ENCODE measurements at places on chromosomes 6 and 20.

DNA sequence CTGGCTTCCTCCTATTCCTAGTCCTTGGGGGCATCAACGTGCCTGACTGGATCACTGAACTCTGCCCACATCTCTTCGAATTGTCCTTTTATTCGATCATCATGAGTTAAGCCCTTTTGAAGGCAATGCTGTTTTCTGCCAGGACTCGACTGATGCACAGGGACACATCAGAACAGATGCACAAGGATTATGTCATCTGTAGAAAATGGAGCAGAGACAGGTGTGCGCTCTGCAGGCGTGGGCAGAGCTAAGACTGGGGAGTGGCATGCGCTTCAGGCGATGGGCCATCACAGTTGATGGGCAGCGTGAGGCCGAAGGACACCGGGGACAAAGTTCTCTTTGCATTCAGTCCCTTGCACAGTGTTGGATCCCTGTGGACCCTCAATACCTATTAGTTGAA, 13.1 kb downstream of the GABRR1 start:
- DNase-seq: no peak

DNA sequence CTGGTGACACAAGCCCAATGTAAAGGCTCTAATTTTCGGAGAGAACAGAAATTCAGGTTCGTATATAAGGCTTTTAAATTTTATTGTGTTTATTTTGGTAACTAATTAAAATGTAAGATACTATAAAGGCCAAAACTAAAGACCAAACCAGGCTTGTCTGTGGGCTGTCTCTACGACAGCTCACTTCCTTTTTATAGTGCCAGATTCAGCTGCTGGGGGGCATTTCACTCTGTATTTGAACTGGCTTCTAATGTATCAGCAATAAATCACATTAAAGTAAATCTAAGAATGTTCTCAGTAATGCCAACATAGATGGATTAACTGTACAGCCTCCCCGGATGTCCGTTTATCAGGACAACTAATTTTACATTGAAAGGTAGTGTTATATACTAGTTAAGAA, 31.1 kb upstream of the STXBP5 start:
- no peak for DNase-seq

- no peak for DNase-seq
Measured at GRCh38 chr6:149260214-149260874, 57.2 kb upstream of the TAB2 start.

DNA sequence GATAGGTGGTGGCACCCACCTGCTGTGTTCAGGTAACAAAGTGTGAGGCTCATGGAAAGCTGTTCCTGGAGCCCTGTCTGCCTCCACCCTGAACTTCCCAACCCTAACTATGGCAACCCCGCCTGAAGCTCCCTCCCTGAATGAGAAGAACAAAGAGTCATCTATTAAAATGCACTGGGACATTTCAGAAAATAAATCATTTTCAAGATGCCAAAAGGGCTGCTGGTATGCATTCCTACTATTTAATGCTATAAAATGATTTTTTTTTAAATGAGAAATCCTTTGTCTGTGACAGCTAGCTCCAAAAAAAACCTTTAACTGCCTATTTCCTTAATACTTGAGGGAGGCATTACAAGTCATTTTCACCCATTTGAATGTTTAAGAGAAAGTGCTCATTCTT, 84.3 kb upstream of the MRPS10 start:
- DNase-seq: no peak

- DNase-seq: no peak
Measured at GRCh38 chr6:36230371-36230770, 33.8 kb downstream of the BRPF3 start.

- no peak for DNase-seq
Measured at GRCh38 chr20:60937585-60937984, 314.5 kb upstream of the CDH4 start.

DNA sequence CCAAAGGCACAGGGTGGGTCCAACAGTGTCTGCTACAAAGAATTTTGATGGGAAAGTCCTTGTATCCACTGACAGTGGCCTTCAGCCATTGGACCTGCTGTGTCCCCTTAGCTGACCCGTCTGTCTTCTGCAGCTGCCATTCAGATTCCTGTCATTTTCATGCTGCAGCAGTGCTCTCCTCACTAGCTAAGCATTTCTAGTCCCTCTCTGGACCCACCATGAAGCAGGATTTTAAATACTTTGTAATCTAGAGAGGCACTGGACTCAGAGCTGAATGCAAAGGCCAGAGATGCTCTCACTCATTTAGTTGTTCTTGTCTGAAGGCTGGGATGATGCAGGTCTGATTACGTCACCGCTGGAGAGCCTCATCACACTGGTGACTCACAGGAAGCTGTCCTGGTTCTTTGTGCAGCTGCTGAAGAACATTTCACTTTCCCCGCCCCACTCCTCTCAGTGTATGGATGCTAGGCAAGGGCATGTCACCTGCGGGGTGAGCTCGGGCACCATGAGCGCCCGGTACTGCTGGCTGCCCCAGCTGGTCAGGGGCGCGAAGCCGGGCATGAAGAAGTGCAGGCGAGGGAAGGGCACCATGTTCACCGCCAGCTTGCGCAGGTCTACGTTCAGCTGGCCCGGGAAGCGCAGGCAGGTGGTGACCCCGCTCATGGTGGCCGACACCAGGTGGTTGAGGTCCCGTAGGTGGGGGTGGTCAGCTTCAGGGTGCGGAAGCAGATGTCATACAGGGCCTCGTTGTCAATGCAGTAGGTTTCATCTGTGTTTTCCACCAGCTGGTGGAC, 19.4 kb upstream of the TUBB2A start:
- DNase-seq: peak; percentile 76

GRCh38 chr6:33431880-33432541, 12.1 kb downstream of the SYNGAP1 start:
- DNase-seq: no peak

DNA sequence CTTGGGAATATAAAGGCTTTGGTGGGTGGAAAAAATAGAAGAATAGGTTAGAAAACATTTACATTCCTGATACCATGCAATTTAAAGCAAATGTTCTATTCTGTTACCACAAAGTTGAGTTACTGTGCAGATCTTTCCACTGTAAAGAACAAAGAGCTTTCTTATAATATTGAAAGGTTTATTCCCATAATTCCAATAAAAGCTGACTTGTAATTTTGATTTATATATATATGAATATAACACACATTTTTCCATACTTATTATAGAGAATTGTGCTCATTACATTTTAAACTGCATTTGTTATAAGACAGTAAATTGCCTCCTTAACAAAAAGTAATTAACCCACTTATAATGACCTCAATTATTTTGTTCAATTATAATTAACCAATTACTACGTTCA, 135.9 kb downstream of the RNASET2 start:
- no peak for DNase-seq

DNA sequence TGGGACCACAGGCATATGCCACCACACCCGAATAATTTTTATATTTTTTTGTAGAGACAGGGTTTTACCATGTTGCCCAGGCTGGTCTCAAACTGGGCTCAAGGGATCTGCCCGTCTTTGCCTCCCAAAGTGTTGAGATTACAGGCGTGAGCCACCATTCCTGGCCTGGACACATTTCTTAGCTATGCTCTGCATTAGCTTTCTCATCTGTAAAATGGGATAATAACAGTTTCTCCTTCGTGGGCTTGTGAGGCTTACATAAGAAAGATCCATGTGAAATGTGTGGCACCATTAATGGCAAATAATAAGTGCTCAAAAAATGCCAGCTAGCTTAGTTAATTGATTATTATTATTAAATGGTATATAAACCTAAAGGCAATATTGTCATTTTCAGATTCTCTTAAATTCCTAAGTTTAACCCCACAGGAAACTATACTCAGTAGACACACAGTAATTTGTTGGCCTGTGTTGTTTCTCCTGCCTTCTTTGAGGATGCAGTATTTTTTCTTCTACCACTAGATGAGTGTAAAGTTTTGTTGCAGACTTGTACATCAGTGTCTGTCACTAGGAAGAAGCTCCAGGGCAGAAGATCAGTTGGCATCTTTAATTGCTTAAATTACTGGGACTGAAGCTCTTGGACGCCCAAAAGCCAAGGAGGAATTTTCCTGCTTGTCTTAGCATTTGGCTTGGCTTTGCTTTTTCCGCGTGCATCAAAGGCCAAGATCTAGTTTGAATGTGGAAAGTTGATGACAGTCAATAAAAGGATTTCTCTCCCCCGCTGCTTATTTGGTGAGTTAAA, 162.3 kb upstream of the ZNF217 start:
- no peak for DNase-seq

DNA sequence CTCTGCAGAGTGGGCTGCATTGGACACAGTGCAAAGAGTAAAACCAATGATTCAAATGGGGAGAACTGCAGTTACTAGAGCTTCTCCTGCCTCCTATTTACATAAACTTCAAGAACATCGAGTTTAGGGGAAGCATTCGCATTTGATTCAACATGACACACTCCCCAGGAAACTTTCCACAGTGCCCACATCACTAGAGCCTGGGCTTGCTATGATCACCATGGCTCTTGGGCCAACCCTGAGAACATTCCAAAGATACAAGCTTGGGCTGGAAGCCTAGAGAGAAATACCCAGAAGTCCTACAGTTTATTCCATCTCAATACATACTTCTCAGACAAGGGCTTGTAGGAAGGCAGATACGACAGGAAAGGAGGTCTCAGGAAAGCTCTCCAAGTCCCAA, 337.9 kb downstream of the CD83 start:
- DNase-seq: no peak

DNA sequence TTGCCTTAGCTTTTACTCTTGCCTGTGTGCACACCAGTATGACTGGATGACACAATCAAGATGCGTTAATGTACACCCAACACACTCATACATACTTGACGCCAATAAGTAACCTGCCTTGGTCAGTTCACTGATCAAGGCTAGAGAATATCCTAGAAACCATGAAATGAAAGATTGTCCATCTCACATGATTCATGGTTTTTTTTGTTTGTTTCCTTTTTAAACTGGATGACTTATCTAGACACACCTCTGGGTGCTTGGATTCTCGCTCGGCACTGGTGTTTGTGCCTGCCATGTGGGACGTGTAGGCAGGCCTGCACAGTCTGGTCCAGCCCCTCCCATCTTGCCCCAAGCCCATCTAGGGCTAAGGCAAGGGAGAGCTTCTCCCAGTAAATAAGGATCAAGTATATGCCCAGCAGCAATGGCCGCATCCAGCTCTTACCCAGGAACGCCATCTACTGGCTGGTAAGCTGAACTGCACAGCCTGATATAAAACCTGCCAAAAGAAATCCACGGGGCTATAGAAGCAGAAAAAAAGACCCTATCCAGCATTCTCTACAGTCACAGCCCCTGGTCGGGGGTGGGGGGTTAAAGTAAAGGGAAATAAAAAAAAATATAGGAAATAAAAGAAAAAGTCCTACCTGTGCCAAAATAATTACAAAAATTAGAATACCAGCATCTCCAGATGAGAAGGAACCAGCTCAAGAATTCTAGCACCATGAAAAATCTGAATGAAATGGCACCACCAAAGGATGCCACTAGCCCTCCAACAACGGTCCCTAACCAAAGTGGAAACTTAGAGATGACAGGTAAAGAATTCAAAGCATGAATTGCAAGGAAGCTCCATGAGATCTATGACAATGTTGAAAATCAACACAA, 73.3 kb downstream of the OTOR start:
- peak; percentile 3 for DNase-seq

GRCh38 chr6:27505209-27506027, 32.5 kb upstream of the ZNF184 start:
- DNase-seq: peak; percentile 51

DNA sequence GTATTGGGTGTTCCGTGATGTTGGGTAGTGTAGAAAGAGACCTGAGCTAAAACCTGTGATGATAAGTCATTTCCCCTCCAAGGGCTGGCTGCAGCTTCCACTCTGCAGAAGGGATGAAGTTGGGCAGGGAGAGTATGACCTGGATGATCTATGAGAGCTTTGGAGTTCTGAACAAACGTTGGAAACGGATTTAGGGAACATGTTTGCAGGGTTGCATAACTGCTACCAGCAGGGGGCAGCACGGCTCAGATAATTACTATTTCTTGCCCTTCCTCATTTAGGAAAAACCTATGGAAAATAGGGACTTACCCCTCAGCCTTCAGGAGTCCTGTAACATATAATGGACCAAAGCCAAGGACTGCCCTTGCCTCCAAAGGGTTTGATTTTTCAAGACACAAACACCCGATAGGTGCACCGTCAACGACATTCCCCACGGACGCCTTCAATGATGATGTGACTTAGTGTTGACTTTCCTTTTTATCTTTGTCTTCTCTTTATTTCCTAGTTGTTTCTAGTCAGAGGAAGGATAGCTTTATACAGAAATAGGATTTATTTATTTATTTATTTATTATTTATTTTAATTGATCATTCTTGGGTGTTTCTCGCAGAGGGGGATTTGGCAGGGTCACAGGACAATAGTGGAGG, 164.9 kb upstream of the SASH1 start:
- peak; percentile 39 for DNase-seq

DNA sequence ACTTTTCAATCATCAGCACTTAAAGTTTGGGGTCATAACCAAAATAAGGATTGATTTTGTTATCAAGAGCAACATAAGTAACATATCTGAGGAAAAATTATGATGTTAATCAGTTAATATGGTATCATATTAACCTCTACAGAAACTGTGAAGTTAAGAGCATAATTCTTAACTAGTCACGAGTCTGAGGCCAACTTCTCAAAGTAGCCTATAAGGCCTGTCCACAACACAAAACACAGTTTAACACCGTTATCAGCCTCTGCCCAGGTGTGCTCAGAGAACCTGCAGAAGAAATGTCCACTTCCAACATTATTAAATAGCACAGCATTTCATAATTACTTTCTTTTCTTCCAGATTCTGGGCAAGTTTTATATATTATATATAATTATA, 1.1 kb downstream of the STX7 start:
- DNase-seq: no peak

GRCh38 chr20:48906221-48906877, 15.2 kb upstream of the ARFGEF2 start:
- DNase-seq: no peak

GRCh38 chr20:38985060-38985459, 22.9 kb downstream of the DHX35 start:
- no peak for DNase-seq

DNA sequence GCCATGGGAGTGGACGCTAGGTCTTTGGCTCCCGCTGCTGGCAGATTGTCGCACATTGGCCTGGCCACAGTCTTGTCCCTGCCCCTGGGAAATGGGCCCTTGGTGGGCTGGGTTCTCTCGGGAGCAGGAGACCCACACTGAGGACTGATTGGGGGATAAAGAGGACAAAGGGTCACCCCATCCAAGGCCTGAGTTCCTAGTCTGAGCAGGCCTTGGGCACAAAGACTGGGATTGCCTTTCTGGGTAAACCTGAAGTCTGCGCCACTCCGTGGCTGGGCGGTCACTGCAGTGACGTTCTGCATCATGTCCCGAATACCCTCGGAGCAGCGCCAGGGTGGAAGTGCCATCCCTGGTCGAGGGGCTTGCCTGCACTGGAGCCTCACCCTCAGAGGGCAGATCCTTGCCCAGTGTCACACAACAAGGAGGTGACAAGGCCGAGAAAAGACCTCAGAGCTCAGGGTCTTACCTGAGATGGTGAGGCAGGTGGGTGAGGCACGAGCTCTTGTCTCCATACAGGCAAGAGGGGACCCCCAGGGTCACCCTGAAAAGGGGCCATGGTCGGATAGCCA, 36.1 kb upstream of the ZBP1 start:
- no peak for DNase-seq

DNA sequence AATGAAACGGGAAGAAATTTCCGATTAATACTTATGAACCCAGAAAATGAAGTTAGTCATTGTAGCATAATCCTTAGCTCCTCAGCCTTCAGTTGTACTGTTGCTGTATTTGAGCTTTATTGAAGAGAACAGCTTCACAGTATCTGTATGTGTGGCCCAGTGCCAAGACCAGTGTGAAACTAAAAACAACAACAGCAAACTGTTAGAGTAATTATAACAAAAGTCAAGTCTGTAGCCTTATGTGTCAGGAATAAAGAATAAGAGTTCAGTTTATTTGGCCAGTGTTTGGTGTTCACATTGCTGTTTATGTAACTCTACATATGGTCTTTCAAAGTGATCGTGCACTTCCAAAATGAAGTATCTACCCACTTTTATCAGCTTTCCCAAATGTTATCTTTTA, 70.9 kb downstream of the ARID1B start:
- DNase-seq: no peak

Data from fibroblast of gingiva (primary cell).